Right kidney (tissue), 9 donors: ENCODE measurements at places on chromosomes 7 and 10.

DNA sequence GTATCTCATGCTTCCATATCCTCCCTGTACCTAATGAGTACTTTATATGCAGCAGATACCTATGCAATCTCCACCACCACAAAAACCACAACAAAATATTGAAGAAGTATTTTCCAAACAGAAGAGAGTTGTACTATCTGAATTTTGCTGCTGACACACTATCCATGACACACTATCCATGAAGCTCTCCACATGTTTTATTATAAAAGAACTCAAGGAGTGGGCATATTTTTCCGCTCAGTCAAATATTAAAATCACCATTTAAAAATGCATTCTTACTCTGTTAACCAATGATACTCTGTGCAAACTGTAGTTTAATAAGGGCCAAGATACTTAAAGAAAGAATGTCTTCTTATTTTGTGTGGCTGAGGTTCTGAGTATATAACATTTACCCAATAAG lies 2.8 kb downstream of the BET1 start:
- DNase-seq: no peak

DNA sequence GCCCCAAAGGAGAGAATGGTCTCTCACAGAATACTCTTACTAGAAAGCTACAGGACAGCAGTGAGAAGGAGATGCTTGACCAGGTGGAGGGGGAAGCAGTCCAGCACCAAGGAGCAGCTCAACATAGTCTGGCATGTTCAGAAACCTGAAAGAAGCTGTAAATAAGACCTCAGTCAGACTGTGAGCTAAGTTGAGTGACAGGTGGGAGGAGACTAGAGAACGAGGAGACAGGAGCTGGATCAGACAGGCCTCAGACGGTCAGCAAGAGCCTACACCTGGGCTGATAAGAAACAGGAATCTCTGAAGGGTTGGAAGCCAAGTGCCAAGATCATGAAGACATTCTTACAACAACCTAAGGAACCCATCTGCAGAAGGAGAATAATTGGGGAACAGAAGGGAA lies 54.5 kb downstream of the ELMO1 start:
- no peak for DNase-seq

- DNase-seq: no peak
Measured at GRCh38 chr10:47254611-47255010, 45.4 kb upstream of the GDF10 start.

- DNase-seq: peak; percentile 21
Measured at GRCh38 chr10:10293481-10293951, 724.2 kb upstream of the CELF2 start.

- DNase-seq: no peak
Measured at GRCh38 chr7:3431306-3431705, 130.3 kb downstream of the SDK1 start.

GRCh38 chr10:103765981-103766380 lies 89.4 kb downstream of the SH3PXD2A start:
- no peak for DNase-seq

GRCh38 chr10:49230004-49230403 lies 41.8 kb upstream of the TMEM273 start:
- no peak for DNase-seq

DNA sequence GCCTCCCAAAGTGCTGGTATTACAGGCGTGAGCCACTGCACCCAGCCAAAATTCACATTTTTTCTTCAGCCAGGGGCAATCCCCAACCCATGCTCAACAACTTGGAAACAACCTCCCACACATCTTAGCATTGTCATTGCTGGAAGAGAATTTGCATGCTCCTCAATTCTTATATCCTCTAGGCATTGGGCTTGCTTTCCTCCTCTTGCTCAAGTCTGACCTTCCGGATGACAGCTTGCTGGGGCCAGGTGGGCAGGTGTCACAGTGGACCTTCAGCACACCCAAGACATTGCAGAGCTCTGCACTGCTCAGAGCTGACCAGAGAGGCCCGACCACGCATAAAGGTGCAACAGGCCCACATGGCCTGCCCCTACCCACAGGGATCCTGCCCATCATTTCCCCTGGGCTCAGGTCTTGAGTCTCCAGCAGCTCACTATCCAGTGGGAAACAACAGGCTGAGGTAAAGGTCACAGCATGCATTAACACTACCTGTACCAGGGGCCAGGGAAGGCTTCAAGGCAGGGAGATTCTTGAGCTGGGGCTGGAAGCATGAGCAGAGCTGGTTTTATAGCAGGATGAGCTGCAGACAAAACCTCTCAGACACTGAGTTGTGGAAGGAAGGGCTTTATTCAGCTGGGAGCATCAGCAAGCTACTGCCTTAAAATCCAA lies 6.8 kb upstream of the GPR15LG start:
- no peak for DNase-seq

DNA sequence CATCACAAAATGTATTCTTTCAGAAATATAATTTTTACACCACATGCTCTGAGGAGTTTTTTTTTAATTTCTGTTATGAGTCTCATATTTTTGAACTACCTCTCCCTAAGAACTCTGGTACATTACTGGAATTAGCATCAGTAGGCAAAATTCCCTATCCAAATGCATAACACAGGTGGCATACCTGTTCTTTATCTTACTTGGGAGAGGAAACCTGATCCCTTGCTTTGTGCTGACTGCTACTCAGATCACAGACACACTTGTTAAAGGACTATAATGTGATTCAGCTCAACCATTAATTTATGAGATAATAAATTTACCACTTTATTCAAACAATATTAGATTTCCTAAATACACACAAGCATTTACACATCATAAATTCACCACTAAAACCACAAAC lies 617.2 kb downstream of the GRM8 start:
- no peak for DNase-seq

DNA sequence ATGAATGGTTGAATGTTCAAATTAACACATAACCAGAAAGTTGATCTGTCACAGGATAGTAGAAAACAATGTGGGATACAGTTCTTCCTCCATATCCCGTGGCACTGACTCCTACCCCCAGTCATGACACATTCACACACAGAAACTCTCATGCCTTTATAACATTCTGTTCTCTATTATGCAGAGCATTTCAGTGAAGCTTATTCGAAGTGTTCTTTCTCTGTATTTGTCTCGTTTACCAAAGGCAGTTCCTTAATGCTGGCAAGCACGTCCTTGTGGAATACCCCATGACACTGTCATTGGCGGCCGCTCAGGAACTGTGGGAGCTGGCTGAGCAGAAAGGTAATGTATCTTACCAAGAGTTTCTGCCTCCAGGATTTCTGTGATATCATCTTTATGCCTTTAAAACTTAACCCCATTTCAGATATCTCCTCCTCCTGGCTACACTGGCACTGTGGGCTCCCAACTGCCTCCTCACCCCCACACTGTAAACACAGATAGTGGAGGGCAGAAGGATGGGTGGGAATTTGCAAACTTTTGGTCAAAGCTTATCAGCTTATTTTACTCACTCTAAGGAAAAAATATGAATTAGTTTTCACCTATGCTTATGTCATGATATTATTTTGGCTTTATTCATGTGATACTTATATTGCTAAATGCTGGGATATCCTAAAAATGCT lies 34.1 kb downstream of the BLVRA start:
- no peak for DNase-seq

DNA sequence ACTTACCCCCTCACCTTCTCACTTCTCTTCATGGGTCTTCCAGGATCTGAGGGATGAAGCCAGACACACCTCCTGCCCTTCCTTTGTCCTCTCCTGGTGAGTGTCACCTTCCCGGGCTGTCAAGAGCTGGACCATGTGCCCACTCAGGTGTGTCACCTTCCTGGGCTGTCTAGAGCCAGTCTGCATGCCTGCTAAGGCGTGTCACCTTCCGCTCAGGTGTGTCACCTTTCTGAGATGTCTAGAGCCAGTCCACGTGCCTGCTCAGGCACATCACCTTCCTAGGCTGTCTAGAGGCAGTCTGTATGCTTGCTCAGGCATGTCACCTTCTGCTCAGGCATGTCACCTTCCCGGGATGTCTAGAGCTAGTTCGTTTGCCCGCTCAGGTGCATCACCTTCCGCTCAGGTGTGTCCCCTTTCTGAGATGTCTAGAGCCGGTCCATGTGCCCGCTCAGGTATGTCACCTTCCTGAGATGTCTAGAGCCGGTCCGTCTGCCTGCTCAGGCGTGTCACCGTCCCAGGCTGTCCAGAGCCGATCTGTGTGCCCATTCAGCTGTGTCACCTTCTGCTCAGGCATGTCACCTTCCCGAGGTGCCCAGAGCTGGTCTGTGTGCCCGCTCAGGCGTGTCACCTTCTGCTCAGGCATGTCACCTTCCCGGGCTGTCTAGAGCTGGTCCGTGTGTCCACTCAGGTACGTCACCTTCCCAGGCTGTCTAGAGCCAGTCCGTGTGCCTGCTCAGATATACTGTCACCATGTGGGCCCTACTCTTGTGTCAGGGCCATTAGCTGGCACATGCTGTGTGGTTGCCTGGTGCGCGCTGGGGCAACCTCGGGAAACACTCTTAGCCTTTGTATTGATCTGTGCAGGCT lies 245.3 kb downstream of the EBF3 start:
- DNase-seq: no peak

GRCh38 chr7:38367301-38367890 lies 94.0 kb upstream of the TARP start:
- DNase-seq: no peak

DNA sequence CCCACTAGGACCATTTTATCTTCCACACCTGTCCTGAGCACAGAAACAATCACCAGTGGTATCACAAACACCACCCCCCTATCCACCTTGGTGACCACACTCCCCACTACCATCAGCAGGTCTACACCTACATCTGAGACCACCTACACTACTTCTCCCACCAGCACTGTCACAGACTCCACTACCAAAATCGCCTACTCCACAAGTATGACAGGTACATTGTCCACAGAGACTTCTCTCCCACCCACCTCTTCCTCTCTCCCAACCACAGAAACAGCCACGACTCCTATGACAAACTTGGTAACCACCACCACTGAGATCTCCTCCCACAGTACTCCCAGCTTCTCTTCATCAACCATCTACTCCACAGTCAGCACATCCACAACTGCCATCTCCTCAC lies 3.3 kb downstream of the MUC3A start:
- no peak for DNase-seq

- DNase-seq: no peak
Measured at GRCh38 chr10:80894311-80894791, 356.6 kb downstream of the SH2D4B start.

DNA sequence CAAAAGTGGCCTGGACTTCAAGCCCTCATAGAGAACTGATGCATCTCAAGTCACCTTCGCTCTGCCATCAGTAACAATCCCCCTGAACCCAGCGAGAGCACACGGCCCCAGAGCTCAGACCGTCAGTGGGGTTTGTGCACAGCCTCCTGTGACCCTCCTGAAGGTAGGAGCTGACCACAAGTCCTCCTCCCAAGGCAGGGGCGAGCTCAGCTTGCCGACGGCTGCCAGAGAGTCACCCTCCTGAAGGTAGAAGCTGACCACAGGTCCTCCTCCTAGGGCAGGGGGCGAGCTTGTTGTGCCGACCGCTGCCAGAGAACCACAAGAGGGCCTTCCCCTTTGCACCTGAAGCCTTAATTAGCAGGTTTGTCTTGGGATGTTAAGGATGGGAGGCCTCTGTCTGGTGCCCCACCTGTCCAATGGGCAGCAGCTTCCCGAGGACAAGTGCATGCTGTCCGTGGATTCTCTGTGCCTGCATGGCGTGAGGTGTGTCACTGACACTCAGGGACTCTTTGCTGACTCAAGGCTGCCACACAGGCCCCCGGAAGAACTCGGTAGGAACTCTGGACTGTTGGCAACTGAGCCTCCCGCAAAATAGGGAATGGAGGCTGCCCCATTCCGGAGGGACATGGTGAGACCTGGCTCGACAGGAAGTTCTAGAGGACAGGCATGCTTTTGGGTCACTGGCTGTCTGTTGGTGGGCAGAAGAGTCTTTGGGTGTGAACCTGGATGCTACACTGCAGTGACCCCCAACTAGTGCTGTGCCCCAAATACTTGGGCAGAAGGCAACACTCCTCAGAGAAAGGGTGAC lies 487.4 kb downstream of the DNAJB6 start:
- no peak for DNase-seq

- no peak for DNase-seq
Measured at GRCh38 chr10:25101461-25102146, 73.2 kb upstream of the GPR158 start.

DNA sequence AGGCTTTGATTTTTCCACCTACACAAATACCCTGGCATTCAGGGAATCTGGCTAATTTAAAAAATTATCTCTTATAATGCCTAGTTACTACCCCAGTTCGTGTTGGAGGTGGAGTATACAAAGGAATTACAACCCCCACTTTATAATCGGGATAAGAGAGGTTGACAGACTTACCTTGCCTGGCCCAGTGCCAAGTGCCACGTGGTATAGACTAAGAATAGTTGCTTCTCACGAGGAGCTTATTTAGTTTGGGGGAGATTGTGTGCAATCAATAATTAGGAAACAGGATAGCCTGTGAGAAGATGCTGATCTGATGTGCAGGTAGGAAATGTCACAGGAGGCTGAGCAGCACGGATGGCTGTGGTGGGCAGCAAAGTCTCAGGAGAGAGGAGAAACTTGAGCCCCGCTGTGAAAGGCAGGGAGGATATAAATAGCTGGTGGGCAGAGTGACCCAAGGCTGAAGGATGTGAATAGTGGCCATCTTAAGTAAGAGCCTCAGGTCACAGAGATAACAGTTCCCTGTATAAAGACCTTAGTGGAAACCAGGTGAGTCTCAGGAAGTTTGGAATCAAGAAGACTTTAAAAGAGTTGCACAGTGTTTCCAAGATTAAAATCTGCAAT lies 11.3 kb upstream of the ATXN7L1 start:
- DNase-seq: no peak

GRCh38 chr7:144547888-144548287 lies 144.4 kb upstream of the NOBOX start:
- DNase-seq: no peak

GRCh38 chr7:30996256-30996655 lies 32.5 kb downstream of the GHRHR start:
- DNase-seq: no peak

- no peak for DNase-seq
Measured at GRCh38 chr10:10326116-10326515, 691.6 kb upstream of the CELF2 start.

GRCh38 chr10:84308481-84309304 lies 19.7 kb upstream of the CCSER2 start:
- no peak for DNase-seq

DNA sequence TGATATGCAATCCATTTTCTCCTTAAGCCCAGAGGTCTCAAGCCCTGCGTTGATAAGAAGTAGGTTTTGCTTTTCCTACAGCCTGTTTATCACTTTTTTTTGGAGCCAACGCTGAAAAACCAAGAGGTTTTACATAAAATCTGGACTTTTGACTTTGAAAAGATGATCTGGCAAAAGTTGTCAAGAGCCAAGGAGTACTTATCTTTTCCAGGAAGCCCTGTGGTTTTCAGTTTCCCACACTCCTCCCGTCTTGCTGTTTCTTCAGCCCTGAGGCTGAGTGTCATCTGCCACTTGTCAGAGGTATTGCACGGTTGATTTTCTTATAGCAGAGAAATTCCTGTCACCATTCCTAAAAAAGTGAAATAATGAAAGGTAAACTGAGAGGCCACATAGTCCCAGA lies 108.7 kb downstream of the TYW1 start:
- DNase-seq: no peak

- no peak for DNase-seq
Measured at GRCh38 chr10:69359594-69359993, 57.1 kb downstream of the TACR2 start.
